ENCODE measurements at places on chromosomes 11 and 22.

- DNase-seq = no peak
Measured at GRCh38 chr11:96294289-96294688, 48.7 kb downstream of the MAML2 start.

DNA sequence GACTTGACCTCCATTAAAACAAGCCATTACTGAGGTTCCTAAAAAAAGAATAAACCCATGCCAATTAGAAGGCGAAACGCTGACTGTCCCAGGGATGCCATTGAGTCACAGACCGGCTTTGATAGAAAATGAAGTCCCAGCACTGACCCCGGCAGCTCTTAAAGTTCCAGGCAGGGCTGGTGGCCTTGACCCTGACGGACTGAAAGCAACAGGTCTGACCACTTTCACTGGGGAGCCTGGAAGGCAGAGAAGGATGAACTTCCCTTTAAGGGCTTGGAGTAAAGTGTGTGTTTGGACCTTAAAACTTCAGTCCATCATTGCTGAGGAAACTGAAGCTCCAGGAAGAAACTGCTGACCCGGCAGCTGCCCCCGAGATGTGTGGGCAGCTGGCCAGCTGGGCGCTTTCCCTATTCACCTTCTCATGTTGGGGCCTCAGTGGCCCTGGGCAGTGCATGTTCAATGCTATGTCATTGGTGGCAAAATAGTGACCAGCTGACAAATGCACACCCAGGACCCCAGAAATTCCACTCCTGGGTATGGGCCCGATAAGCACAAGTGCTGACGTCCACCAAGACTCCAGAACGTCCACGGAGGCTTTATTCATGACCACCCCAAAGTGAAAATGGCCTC is 18.9 kb upstream of the EFCAB6 start:
- no peak for DNase-seq

GRCh38 chr11:130861902-130862860 is 54.1 kb downstream of the SNX19 start:
- peak; percentile 73 for DNase-seq

- DNase-seq = no peak
Measured at GRCh38 chr22:42184852-42185251, 54.2 kb upstream of the CYP2D6 start.

DNA sequence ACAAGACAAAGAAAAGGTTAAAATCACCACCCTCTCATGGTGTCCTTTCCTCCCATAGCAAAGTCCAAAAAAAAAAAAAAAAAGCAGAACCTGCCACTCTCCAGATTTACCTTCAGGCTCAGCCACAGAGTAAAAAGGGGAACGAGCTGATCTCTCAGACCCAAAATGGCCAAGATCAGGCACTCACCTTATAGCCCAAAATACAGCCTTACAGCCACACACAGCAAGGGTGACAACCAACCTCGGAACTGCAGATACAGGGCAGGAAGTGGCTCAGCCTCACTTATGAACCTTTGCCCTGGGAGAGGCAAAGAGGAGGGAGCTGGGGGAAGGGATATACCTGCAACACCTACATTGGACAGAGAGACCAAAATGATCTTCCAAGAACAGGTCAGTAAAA is 4.5 kb downstream of the FHIP1B start:
- no peak for DNase-seq

GRCh38 chr11:69358398-69359020 is 64.6 kb downstream of the MYEOV start:
- DNase-seq = no peak

GRCh38 chr22:37186228-37186996 is 1.6 kb downstream of the C1QTNF6 start:
- no peak for DNase-seq

Measured in activated T-helper 1 cell treated with anti-CD3 and anti-CD28 coated beads, Interleukin-2, amount 50 U/mL, for 16 hours (primary cell).